Activated T-helper 1 cell treated with anti-CD3 and anti-CD28 coated beads, Interleukin-2, amount 50 U/mL, for 16 hours (primary cell): ENCODE measurements at places on chromosomes 3 and 15.

- no peak for DNase-seq
Measured at GRCh38 chr3:138469874-138470273, 35.5 kb downstream of the ESYT3 start.

GRCh38 chr3:355622-356021 lies 159.1 kb downstream of the CHL1 start:
- no peak for DNase-seq

DNA sequence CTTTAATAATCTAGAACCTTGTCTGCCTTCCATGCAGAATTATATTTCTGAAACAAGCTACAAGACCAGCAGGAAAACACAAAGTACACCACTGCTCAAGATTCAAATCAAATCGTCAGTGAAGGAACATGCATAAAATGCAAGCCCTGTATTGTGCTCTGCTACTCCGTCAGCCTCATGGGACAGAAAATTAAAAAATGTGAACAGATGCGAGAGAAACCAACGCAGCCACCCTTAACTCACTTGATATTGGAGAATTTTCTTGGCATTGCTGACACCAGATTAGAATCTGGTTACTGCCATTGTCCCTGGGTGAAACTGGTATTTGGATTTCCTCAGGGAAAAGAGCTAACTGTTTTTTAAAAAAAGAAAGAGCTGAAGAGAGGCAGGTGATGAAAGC lies 23.6 kb downstream of the ANXA2 start:
- DNase-seq: no peak

DNA sequence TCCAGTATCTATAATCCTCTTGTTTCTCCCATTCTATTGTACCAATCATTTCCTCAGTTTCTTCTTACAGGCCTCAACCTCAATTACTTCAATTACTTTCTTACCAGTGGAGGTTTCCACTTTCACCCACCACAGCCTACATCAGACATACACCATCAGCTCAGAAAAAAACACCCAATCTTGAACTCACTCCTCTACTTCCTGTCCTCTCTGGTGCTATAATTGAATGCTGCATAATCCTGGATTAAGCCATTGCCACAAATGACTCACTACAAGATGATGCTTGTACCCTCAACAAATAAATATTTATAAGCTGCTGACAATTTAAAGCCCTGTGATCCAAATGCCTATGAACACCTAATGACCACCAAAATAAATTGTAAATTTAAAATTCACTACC lies 18.5 kb downstream of the RYK start:
- no peak for DNase-seq

DNA sequence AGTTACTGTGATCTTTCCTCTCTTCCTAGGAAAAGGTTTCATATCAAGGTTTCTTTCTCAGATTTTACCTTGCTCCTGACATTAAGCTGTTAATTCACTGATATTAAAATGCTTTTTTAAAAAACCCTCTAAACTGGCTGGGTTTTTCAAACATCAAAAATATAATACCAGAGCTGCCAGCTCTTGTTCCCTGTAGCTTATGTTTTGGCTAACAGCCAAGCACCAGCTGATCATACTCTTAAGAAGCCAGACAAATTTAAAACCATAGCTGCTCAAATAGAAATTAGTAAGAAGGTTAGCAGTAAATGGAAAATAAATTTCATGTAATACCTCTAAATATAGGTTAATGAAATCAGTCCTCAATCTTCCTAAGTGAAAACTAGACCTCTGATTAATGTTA lies 657.5 kb downstream of the GRM7 start:
- DNase-seq: no peak

- DNase-seq: no peak
Measured at GRCh38 chr15:97383516-97383915, 577.0 kb upstream of the ARRDC4 start.

DNA sequence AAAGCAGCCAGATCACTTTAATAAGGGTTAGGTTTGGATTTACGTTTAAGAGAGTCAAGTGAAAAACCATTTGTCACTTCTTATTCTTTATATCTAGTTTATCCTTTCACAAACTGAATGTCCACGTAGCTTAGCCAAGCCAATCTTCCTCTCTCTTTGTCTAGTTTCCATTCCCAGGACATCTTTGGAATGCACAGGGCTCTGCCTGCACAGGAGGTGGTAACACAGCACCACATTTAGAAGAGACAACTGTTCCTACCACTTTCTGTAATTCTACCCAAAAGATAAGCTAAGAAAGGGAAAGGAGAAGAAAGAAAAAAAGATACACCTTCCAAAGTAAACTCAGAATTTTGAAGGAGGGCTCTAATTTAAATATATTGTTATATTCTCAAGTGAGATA lies 67.9 kb downstream of the IGSF11 start:
- no peak for DNase-seq

- DNase-seq: no peak
Measured at GRCh38 chr3:43089081-43089480, 16.8 kb downstream of the POMGNT2 start.

DNA sequence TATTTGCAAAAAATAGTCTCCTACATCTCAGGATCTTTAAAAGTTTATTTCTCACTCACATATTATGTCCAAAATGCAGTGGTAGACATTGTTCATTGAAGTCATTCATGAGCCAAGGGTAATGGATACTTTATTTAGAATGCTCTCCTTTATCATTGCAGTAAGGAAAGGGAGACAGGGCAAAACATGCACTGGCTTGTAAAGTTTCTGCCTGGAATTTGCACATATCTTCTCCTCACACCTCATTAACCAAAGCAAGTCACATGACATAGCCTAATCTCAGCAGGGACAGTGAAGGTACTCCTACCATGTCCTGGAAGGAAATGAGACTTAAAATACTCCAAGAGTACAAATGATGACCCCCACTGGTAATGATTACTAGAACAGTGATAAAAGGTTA lies 333.7 kb upstream of the EPHA3 start:
- DNase-seq: no peak

GRCh38 chr15:91954292-91954691 lies 100.8 kb downstream of the SLCO3A1 start:
- no peak for DNase-seq

GRCh38 chr3:12938258-12938711 lies 96.9 kb upstream of the RPL32 start:
- no peak for DNase-seq

GRCh38 chr15:87866961-87867360 lies 389.6 kb downstream of the NTRK3 start:
- DNase-seq: no peak

GRCh38 chr3:148815316-148816110 lies 12.1 kb upstream of the CPB1 start:
- DNase-seq: no peak

DNA sequence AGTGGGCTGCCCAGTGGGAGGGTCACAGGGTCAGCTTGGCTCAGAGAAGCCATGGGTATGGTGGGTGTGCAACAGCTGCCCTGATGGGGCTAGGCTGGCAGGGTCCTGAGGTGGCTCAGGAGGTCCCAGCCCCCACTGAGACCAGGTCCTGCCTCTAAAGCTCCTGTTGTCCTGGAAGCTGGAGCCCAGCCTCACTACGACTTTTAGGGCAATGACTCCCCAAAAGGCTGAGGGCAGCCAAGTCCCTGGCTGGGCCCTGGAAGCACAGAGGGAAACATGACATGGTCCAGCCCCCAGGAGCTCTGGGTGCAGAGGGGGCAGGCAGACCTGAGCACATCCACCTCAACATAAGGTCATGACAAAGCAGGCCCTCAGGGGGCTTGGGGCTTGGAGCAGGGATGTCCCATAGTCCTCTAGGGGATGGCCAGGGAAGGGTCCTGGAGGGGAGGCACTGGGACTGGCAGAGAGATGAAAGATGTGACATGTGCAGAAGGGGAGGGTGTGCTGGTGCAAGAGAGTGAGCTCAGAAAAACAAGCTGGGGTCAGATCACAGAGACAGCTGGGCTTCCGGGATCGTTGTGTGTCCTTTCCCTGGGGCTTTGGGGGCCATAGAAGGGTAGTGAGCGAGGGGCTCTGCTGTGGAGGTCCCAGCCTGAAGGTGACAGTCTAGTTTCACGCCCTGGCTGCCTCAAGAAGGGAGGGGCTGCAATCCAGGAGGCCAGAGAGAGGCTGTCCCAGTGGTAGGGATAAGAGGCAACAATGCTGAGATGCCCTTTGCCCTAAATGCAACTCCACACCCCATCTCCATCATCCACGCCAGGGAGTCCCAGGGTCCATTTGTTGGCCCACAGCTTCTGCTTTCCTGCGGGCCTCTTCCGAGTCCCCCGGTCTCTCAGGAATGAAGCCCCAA lies 639 bp upstream of the ITIH3 start:
- DNase-seq: no peak

DNA sequence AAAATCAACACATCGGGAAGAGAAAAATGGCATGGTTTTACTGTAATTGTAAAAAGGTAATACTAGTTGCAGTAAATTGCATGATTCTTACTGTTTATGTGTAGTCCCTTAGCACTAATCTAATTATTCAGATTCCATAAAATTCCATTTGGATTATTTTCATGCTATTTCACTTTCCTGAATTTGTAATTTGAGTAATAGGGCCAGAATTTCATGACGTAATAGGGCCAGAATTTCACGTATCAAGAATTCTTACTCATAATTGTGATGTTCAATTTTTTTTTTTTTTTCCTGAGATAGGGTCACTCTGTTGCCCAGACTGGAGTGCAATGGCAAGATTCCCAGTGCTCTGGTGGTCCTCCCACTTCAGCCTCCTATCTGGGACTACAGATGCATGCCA lies 2.9 kb upstream of the U2SURP start:
- DNase-seq: no peak

GRCh38 chr15:80567721-80568157 lies 127.4 kb upstream of the ABHD17C start:
- DNase-seq: no peak

DNA sequence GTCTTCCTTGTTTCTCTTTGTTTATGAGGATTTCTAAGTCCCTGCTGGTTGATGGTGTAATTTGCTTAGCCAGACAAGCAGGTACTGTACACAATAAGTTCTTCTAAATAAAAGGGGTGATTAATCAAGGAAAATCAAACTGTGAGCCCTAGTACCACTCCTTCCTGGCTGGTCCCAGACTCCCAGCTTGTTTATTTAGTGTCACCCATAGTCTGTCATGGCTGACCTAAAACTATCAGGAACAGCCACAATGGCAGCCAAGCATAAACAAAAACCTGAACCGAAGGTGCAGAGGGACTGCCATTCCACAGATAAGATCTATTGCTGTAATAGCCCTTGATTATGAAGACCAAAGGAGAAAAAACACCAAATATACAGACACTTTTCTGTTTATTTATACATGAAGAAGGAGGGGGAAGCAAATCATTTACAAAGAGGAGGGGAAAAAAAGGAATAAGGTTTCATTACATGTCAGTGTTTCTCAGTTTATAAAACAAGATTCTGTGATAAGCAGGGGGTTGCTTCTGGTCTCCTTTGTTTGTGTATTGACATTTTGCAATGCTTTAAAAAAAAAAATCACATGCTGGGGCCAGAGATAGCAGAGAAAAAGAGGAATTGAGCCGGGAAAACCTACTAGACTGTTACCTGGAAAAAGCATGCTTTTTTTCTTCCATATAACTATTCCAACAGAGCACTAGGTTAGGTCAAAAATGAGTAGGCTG lies 182.4 kb upstream of the DPH6 start:
- no peak for DNase-seq

- DNase-seq: no peak
Measured at GRCh38 chr3:14744556-14744955, 69.6 kb downstream of the C3orf20 start.

DNA sequence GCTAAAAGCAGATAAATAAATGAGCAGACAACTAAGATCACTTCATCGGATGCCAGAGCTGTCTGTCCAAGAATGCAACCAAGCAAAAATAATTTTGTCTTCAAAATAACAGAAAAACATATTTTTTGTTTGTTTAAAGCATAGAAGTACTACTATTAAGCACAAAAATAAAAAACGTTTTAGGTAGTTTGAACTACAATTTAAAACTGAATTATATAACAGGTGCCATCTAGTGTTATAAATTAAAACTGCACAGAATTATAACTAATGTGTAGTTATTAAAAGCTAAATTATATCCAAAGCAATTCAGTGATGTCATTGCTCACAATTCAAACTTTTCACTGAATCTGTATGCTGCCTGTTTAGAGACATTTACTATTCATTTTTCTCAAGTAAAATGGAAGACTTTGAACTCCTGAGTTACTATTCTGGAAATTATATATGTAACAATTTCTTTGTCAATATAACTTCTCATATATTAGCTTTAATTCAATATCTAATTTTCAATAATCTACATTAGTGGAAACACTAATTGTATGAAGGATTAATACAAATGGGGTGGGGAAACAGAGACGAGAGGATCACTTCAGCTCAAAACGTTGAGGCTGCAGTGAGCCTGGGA lies 29.5 kb downstream of the LINS1 start:
- DNase-seq: no peak

GRCh38 chr3:176159796-176160195 lies 1037.5 kb downstream of the TBL1XR1 start:
- DNase-seq: no peak

GRCh38 chr3:18556503-18557135 lies 131.5 kb upstream of the SATB1 start:
- DNase-seq: peak; percentile 53

DNA sequence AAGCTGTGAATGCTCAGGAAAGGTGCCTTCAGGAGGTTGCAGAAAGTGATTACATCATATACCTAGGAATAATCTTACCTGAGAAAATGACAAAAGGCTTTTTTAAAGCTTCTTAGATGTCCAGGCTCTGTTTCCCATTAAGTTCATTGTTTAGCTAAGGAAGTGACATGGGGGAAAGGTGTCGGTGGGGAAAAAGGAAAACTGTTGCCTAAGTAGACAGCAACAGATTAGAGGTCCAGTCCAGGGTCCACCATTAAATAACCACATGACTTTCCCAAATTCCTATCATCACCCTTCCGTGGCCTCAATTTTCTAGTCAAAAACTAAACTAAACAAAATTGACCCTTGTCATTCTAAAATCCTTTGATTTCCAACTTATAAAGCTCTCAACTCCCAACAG lies 4.3 kb downstream of the WWTR1 start:
- no peak for DNase-seq

DNA sequence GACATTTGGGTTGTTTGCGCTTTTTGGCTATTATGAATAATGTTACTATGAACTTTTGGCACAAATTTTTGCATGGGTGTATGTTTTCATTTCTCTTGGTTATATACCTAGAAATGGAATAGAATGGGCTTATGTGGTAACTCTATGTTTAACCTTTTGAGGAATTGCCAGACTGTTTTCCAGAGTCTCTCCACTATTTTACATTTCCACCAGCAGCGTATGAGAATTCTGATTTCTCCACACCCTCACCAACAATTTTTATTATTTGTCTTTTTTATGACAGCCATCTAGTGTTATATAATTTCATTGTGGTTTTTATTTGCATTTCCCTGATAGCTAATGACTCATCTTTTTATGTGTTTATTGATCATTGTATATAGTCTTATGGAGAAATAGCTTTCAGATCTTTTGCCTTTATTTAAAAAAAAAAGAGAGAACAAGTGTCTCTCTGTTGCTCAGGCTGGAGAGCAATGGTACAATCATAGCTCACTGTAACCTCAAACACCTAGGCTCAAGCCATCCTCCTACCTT lies 247.2 kb downstream of the OPA1 start:
- DNase-seq: no peak

GRCh38 chr3:30496066-30496966 lies 110.1 kb upstream of the TGFBR2 start:
- DNase-seq: no peak
